ENCODE measurements at places on chromosomes 3 and 15. TPM values are rescaled to one million over a fixed set of nuclear protein-coding genes. Genes with fewer than 3 reads are reported as not detected.

- ATAC-seq = no peak
These were observed 258.9 kb upstream of the THBS1 start for GRCh38 chr15:39321977-39322376.

The TERB2 gene
- not detected for total RNA-seq

- ATAC-seq = no peak
These were observed 72.9 kb downstream of the GLDN start for GRCh38 chr15:51414256-51414860.

The VPS8 gene
- 30.4 TPM for total RNA-seq

DNA sequence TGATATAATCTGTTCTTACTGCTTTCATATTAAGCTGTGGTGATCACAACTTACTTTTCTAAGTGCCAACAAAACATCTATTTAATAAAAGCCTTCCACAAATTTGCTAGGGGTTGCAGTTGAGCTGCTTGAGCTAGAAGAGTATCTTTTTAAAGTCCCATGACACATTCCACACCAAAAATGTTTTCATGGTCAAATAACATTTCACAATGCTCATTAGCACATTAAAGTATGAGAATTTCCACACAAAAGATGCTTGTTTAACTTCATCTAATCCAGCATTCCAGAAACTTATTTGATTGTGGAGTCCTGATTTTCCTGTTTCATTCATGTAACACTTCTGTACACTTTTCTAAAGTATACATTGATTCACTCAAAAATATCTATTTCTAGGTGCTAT, 876.1 kb upstream of the CFAP20DC start:
- ATAC-seq = no peak
